Neuronal stem cell (in vitro differentiated cells): ENCODE measurements at places on chromosomes 7 and 10.

DNA sequence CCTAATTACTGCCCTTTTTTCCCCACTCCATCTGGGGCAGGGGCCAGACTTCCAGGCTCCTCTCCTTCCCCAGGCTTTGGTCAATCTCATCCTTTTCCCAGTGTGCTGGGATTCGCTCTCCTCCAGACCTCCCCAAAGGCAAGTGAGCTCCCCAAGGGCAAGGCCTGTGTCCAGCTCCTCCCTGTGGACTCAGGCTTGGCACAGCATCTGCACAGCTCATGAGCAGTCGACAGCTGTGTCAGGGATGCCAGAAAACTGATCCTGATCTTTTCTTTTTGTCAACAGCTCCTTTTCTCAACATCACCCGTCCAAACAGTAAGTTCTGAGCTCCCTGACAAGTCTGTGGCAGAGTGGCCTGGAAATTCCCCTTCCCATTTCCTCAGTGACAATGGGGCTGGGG lies 67.1 kb downstream of the C10orf120 start:
- no peak for DNase-seq

DNA sequence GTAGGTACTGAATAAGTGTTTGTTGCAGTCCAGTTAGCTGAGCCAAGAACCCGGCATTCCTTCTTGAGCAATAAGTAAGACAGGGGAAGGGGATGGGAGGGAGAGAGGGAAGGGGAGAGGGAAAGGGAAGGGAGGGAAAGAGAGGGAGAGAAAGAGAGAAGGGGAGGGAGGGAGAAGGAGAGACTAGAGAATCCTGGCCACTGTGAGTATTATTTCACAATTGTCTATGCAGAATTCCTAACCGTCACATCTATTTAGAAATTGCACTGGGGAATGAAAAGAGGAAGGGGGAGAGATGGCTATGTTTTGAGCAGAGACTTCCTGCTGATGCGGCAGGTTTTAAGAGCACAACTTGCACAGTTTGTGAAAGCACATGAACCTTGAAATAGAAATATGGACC lies 251.4 kb upstream of the ZMIZ1 start:
- DNase-seq: no peak

- DNase-seq: no peak
These were observed 122.2 kb downstream of the CXCL12 start for GRCh38 chr10:44262551-44263251.

- DNase-seq: no peak
These were observed 109.4 kb downstream of the MAD1L1 start for GRCh38 chr7:2123360-2123759.

GRCh38 chr10:82358486-82359099 lies 483.6 kb downstream of the NRG3 start:
- no peak for DNase-seq

DNA sequence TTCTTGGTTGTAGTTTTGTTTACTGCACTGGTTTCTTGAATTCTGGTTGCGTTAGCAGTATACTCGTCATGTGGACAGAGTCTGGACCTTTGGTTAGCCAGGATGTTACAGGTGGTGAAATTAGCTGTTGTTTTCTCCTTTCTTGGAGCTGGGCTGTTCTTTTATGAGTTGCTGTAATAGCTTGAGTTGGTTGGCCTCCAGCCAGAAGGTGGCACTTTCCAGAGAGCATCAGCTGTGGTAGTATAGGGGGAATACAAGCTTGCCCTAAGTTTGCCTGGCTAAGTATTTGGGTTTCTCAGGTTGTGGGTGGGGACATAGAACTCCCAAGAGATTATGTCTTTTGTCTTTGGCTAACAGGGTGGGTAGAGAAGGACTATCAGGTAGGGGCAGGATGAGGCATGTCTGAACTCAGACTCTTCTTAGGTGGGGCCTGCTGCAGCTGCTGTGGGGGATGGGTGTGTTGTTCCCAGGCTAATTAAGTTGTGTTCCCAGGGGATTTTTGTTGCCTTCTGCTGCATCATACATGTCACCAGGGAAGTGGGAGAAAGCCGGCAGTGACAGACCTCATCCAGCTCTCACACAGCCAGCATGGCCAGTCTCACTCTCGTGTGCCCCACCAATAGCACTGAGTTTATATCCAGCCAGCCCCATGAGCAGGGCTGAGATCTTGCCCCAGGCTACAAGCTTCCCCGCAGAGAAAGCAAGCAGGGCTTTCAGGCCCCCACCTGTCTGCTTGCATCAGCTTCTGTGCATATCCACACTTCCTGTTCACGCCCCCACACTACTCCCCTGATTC lies 246.7 kb upstream of the TPK1 start:
- no peak for DNase-seq

GRCh38 chr7:121966276-121966934 lies 93.4 kb downstream of the PTPRZ1 start:
- DNase-seq: no peak

GRCh38 chr7:131950758-131951157 lies 394.3 kb upstream of the PODXL start:
- DNase-seq: no peak

- no peak for DNase-seq
These were observed 1.9 kb downstream of the KCTD7 start for GRCh38 chr7:66630531-66630930.

GRCh38 chr10:14751014-14751896 lies 23.4 kb downstream of the FAM107B start:
- no peak for DNase-seq

- DNase-seq: peak; percentile 58
These were observed 473 bp downstream of the PPP1R9A start for GRCh38 chr7:94907811-94908322.

DNA sequence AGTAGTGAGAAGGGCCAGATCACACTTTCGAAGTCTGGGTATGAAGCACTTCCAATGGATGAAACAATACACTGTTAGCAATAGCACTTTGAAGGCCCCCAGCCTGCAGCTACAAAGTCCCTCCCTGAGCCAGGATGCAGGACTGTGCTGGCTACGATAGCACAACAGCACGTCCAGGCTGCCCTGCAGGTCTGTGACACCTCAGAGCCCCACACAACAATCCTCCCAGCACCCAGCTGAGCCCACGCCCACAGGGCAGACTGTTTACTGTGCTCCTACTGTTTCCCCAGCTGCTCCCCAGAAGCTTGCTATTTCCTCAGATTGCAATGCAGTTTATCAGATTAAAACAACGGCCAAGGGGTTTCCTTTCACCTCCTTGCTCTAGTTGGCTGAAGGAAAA lies 71.4 kb downstream of the HTR5A start:
- DNase-seq: no peak

DNA sequence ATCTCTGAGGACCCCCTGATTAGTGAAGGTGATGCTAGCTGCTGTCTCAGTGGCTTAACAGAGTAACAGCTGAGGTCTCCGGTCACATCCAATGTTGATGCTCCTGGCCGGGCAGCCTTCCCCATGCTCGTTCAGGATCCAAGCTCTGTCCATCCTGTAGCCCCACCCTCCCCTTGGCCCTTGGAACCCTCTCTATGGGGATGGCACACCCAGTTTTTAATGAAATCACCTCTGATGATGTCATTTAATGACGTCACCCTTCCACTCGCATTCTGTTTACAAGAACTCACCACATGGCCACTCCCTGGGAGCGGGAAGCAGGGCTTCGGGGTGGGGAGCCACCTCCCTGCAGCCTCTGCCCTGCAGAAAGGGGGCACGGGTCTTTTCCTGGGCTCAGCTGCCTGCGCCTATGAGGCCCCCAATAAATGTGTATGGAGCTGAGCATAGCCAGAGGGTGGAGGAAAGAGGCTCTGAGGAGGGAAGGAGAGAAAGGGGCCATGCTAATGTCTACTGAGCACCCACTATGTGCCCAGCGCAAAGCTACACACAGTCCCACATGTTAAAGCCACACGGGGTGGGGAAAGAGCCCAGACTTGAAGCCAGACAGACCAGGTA lies 95.5 kb downstream of the OAT start:
- no peak for DNase-seq

- no peak for DNase-seq
These were observed 76.1 kb upstream of the PDSS1 start for GRCh38 chr10:26621243-26621888.

- no peak for DNase-seq
These were observed 64.3 kb upstream of the GPR22 start for GRCh38 chr7:107405559-107405958.

DNA sequence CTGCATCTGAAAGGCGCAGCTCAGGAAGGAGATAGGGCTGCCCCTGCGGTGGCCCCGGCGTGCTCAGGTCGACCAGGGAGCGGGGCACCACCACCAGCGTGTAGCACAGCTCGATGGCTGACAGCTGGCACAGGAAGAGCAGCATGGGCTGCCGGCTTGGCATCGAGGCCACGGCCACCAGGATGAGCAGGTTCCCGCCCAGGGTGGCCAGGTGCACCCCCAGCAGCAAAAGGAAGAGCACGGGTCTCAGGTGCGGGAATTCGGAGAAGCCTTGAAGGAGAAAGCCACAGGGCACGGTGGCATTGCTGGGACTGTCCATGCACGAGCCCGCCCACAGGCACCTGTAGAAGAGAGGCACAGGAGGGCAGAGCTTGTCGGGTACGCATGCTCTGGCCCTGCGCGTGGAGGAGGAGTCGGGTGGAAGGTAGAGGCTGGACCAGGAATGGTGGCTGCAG lies 33.9 kb downstream of the TAS2R41 start:
- no peak for DNase-seq

GRCh38 chr10:130180416-130180815 lies 44.2 kb downstream of the GLRX3 start:
- no peak for DNase-seq

DNA sequence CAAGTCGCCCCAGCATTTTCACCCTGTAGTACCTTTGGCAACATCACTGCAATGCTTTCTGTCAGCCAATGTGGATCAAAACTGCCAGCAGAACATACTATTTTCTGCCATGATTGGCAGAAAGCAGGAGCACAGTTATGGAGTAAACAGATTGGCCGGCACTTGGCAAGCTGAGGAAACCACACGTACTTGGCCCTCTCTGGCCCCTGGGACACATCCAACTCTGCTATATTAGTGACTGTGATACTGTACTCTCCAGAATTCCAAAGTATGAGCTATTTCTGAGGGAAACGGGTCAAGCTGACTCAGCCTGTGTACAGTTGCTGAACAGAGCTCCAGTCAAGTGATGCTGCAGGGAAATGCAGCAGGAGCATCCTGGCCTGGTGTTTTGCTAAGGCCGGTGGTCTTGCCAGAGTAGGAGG lies 39.8 kb upstream of the LANCL2 start:
- DNase-seq: no peak

DNA sequence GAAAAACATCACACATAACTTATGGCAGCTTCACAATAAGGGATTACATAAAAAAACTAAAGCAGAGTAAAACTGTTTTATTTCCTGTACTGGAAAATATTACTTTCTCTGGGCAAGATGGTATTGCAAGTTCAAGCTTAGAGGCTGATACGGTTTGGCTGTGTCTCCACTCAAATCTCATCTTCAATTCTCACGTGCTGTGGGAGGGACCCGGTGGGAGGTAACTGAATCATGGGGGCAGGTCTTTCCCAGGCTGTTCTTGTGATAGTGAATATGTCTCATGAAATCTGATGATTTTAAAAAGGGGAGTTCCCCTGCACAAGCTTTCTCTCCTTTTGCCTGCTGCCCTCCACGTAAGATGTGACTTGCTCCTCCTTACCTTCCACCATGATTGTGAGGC lies 5.1 kb upstream of the LRRC27 start:
- DNase-seq: no peak

DNA sequence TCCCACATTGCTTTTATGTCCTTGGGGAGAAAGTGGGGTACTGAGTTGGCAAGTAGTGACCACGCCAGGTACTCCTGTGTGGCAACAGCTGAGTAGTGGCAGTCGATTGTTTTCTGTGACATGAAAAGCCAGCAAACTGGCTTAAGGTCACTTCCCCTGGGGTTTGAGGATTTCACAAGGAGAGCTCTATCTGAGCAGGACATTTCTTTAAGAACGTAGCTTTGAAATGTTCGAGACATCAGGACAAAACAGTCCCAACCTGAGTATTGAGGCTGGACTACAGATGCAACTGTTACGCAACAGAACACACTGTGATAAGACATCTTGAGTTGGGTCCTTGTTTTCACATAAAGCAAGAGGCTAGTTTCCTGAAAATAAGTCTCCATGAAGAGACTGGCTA lies 146.7 kb upstream of the KLF14 start:
- DNase-seq: no peak

GRCh38 chr7:28618383-28618782 lies 206.1 kb downstream of the CREB5 start:
- DNase-seq: no peak

GRCh38 chr10:119426699-119427098 lies 115.8 kb downstream of the RGS10 start:
- DNase-seq: no peak

- DNase-seq: peak; percentile 6
These were observed 775.3 kb upstream of the POM121L12 start for GRCh38 chr7:52260046-52260665.

- no peak for DNase-seq
These were observed 365.7 kb downstream of the GATA3 start for GRCh38 chr10:8420182-8420581.

- DNase-seq: no peak
These were observed 80.5 kb downstream of the ELFN1 start for GRCh38 chr7:1750541-1751021.

DNA sequence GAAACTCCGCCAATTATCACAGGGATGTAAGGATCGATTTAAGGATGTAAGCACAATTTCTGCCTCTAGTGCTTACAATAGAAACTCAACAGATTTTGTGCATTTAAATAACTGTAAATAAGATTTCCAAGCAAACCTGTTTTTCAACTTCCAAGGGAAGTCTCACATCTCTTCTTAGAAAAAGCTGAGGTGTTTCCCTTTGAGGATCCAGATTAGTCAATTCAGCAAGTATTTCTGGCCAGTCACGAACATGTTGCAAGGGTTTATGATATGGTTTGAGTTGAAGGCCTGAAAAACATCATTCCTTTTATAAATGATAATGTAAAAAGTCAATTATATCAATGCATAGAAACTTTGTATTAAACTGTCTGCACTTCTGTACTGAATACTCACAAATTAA lies 23.9 kb downstream of the KRIT1 start:
- DNase-seq: no peak

GRCh38 chr7:117210908-117211307 lies 112.0 kb downstream of the WNT2 start:
- DNase-seq: no peak

- no peak for DNase-seq
These were observed 487.9 kb downstream of the PARD3 start for GRCh38 chr10:34327184-34327583.

DNA sequence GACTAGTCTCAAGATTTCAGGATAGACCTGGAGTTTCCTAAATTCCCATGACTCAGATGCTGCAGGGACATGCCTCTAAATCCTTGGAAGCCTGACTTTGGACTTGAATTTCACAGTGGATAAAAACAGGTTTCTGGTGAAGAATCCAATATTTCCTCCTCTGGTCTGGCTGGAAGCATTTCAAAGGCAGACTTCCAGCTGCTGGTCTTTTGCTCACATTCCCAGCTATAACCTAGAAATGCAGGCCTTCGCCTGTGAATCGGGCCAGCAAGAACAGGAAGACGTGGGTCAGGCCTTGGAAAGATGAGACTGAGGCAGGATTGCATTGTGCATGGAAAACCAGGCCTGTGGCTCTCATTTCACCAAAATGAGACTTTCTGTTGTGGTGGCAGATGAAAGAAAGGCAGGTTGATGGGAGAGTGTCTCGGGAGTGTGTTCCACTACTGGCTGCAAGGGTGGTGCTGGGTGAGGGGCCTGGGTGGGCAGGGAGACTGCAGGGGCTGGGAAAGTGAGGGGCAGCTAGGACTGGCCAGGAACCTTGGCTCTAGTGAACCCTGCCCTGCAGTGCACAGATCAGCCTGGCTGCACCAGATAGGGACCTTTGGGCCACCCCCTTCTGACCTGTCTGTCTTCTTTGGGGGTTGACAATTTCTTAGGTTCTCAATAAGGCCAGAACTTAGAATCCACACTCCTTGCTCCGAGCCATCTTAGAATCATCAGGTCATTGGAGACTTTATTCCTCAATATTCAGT lies 488.8 kb upstream of the MKI67 start:
- DNase-seq: no peak
